ENCODE measurements at places on chromosomes 6 and 20. TPM values are rescaled to one million over a fixed set of nuclear protein-coding genes. Genes with fewer than 3 reads are reported as not detected.
A peak's percentile ranks its signal among the peaks of the same experiment; 100 is the strongest.

DNA sequence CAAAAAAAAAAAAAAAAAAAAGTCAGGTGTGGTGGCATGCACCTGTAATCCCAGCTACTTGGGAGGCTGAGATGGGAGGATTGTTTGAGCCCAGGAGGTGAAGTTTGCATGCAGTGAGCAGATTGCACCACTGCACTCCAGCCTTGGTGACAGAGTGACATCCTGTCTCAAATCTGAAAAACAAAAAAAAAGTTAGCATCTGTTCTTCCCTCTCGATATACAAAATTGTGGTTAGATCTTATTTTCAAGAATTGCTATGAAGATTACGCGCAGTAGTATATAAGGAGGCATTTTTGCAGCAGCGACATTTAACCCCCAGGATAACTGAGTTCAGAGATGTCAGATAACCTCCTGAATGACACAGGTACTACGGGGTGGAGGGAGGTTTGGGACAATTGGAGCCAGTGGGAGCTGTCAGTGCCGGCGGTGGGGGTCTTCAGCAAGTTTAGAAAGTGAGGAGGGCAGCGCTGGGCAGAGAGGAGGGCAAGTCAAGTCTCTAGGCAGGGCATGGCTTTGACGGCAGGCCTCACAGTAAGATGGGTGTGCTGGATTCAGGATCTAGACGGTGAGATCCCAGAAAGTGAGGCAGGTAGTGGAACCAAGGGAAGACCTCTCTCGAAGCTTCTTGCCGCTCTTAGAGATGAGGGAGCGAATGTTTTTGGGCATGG, 26.2 kb upstream of the MRPS18A start:
- no peak for DNase-seq

BPIFB4 gene
- 0.06 TPM for polyA plus RNA-seq

- no peak for DNase-seq
Measured at GRCh38 chr6:51854876-51855275, 232.5 kb downstream of the PKHD1 start.

DNA sequence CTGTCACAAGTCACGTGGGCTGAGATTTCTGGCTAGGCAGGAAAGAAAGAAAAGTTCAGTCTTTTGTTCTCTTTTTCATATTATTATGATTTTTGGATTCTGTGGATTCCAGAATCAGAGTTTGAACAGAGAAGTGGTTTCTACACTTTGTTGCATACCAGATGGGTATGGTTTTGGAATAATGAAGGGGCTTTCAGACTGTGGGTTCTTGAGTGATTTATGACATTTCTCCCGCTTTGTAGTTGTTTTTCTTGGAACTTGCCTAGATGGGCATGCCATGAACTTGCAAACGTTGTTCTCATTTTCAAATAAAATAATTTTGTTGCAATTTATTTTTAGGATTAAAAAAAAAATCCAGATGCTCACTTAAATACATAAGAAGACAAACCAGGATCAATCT, 34.4 kb downstream of the CBFA2T2 start:
- no peak for DNase-seq

FUCA2 gene
- 46.3 TPM for polyA plus RNA-seq

GRCh38 chr20:51372176-51372803, 170.2 kb downstream of the NFATC2 start:
- DNase-seq = no peak

GRCh38 chr20:54382419-54382818, 93.0 kb upstream of the DOK5 start:
- DNase-seq = no peak

SRPK1 gene
- 14.8 TPM for polyA plus RNA-seq

- no peak for DNase-seq
Measured at GRCh38 chr20:56664796-56665195, 35.7 kb downstream of the TFAP2C start.

GRCh38 chr20:57672953-57673575, 36.8 kb downstream of the PMEPA1 start:
- no peak for DNase-seq

GRCh38 chr20:35478804-35479472, 23.5 kb downstream of the CEP250 start:
- DNase-seq = no peak

GRCh38 chr6:2231438-2231837, 14.0 kb downstream of the GMDS start:
- no peak for DNase-seq

GRCh38 chr6:80321011-80321410, 214.5 kb downstream of the BCKDHB start:
- no peak for DNase-seq

- no peak for DNase-seq
Measured at GRCh38 chr6:134235937-134236751, 81.8 kb downstream of the SGK1 start.

GRCh38 chr6:155528982-155529453, 73.4 kb upstream of the NOX3 start:
- DNase-seq = no peak

PSORS1C2 gene
- polyA plus RNA-seq = not detected

TCP11 gene
- polyA plus RNA-seq = 0.15 TPM

NNAT gene
- polyA plus RNA-seq = 61.2 TPM

- no peak for DNase-seq
Measured at GRCh38 chr20:46706242-46706641, 3.2 kb upstream of the SLC2A10 start.

DNA sequence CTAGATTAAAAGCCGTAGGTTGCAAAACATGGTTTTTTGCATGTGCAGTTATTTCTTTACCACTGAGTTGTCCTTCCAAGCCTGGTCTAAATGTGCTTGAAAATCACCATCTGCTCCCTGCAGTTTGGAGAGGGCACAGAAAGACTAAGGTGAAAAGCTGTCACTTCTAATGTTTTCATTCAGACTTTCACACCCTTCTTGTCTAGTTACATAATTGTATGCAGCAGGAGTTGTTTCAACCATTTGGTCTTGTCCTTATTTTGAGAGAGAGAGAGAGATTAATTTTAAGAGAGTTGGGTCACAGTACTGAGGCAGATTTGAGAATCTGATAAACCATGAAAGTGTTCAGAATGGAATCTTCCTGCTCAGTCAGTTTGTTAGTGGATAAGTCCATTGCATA, 82.5 kb downstream of the ARID1B start:
- DNase-seq = no peak

- no peak for DNase-seq
Measured at GRCh38 chr6:830667-831327, 137.9 kb upstream of the EXOC2 start.

MYB gene
- polyA plus RNA-seq = 0.18 TPM

DNA sequence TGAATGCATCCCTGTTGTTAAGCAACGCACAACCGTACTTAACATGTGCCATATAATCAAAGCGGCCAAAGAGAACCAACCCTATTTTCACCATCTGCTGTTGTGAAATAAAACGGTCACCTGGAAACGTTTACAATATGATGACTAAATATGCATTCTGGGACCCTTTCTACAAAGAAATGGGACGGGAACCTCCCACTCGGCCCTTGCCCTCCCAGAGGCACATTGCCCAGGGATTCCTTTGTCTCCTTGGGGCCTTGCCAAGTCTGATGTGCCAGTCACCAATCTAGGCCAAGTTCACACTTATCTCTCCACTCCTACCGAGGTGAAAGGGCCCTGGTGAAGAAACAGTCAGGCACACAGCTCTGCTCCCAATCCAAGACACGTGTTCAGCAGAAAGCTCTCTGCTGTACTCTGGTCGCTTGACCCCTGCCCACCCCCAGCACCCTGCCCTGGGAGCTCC, 427.4 kb upstream of the JARID2 start:
- no peak for DNase-seq

- no peak for DNase-seq
Measured at GRCh38 chr6:150327117-150327774, 41.6 kb upstream of the IYD start.

GRCh38 chr6:168129292-168130167, 50.5 kb upstream of the FRMD1 start:
- DNase-seq = no peak

DNA sequence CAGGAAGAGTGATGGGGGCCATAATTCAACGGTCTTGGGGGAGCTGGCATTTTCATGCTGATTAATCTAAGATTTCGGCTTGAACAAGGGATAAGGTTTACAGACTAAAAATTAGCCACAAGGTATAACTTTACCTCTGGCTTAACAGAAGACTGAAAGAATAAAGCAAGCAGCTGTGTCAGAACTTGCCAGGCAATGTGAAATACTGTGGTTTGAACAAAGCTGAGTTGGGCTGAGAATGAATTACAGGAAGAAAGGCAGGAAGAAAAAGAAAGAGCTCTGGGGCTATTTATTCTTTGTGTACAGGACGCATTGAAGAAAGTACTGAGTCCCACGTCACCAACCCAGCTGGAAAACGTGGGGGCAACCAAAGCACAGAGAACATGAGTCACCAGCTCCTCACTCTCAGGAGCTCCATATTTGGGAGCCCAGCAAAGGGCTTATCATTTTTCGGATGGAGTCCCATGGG, 121.5 kb upstream of the NEDD9 start:
- peak; percentile 45 for DNase-seq

DNA sequence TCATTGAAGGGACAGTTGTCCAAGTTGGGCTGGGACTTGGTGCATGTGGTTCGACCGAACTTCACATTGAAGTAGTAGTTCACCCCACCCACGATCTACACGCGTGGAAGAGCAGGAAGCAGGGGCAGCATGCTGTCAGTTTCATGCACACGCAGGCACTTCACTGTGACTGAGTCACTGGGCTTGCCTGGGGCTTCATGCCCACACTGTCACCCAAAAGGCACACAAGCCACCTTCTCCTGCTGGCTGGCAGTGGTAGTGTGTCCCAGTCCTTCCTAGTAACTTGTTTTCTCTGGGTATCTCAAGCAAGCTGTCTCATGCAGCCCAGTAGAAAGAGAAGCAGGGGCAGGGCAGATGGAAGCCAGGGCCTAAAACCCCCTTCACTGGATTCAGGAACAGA, 2.0 kb downstream of the CST5 start:
- no peak for DNase-seq

DNA sequence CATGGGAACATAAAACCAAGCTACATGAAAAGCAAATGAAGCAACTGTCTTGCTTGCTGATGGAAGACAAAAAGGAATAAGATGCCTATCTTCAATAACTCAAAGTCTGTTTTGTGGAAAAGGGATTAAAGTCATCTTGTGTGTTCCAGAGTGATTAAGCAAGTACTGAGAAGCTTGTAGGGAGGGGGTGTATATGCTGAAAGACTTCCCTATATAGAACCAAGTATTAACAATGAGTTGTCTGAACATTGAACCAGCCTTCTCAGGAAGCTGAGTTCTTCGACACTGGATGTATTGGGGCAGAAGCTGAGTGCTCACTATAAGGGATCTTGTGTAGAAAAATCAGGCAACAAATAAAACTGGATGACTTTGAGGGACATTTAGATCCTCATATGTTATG, 451.8 kb downstream of the CD83 start:
- DNase-seq = no peak

- no peak for DNase-seq
Measured at GRCh38 chr6:45830441-45831139, 185.1 kb downstream of the CLIC5 start.

SMIM29 gene
- 44.9 TPM for polyA plus RNA-seq

DNA sequence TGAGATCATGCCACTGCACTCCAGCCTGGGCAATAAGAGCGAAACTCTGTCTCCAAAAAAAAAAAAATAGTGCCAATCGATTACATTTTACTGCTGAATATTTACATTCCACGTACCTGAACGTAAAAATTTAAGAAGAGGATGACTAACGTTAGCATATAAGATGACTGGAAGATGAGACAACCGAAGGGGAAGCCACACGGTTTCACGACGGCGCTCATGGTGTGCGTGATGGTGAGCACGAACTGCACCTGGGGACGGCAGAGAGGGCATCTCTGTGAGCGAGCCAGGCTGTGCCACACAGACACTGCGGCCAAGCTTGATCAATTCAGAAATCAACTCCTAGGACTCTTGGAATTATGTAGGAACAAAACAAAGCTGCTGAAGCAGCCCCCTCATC, 54.5 kb downstream of the ELOVL2 start:
- DNase-seq = no peak

- DNase-seq = no peak
Measured at GRCh38 chr6:34108176-34108575, 37.7 kb downstream of the GRM4 start.

DNA sequence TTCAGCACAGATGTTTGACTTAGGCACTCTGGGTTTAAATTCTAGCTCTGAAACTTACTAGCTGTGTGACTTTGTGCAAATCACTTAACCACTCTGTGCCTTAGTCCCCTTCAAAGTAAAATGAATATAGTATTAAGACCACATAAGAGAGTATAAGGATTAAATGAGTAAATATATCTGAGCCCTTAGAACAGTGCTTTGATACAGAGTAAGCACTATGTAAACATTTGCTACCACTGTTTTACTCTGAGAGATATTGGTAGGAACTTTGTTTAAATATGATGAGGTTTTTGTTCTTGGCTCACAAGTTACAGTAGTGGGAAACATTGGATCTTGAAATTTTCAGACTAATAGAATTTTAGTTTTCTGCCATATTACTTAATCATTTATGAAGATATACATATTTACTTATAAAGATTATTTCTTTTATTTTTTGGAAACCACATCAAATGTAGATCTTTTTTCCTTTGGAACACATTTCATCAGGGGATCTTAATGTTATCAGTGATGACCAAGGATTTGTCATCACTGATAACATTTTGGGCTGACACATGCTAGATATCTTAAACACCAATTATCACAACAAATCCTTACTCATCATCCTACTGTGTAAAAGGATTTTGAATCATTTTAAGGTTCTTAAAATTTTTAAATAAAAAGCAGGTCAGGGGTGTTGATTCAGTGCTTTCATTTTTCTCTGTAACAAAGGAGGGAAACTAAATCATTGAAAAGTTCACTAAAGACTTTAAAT, 226.2 kb downstream of the EYA4 start:
- no peak for DNase-seq

GRCh38 chr6:68008445-68008844, 626.6 kb upstream of the ADGRB3 start:
- no peak for DNase-seq

EEF1A2 gene
- polyA plus RNA-seq = 5.1 TPM

GRCh38 chr6:14883921-14884320, 361.9 kb upstream of the JARID2 start:
- no peak for DNase-seq

GRCh38 chr20:60634491-60635172, 617.4 kb upstream of the CDH4 start:
- DNase-seq = no peak

- DNase-seq = no peak
Measured at GRCh38 chr6:79353226-79353625, 118.7 kb upstream of the HMGN3 start.

GRCh38 chr6:32984622-32985389, 16.4 kb downstream of the BRD2 start:
- no peak for DNase-seq

GRCh38 chr6:38218235-38218634, 398.7 kb downstream of the ZFAND3 start:
- DNase-seq = no peak

- DNase-seq = no peak
Measured at GRCh38 chr6:113301651-113302050, 555.5 kb upstream of the MARCKS start.

SOX4 gene
- 6.3 TPM for polyA plus RNA-seq

GRCh38 chr20:16063881-16064280, 509.4 kb downstream of the KIF16B start:
- DNase-seq = no peak

FAM209B gene
- 0.28 TPM for polyA plus RNA-seq

All from urinary bladder (tissue), 4 donors.